HFF-Myc (cell line): ENCODE measurements at places on chromosomes 2 and 18.

DNA sequence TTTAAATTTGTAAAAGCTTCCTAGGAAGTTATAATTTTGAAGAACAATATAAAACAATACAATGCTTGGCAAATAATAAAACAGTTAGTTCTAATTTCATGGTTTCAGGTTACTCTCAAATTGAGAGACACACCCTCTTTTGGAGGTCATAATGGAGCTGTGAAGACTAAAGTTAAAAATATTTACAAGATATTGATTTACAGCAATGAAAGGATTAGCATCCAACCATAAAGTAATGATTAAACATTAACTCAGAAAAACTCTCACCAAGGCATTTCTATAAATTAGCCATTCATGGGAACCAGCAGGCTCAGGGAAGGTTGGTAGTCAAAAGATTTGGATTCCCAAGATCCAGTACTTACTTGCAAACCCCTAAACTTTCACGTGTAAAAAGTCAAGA, 6.4 kb downstream of the DPP4 start:
- no peak for DNase-seq

DNA sequence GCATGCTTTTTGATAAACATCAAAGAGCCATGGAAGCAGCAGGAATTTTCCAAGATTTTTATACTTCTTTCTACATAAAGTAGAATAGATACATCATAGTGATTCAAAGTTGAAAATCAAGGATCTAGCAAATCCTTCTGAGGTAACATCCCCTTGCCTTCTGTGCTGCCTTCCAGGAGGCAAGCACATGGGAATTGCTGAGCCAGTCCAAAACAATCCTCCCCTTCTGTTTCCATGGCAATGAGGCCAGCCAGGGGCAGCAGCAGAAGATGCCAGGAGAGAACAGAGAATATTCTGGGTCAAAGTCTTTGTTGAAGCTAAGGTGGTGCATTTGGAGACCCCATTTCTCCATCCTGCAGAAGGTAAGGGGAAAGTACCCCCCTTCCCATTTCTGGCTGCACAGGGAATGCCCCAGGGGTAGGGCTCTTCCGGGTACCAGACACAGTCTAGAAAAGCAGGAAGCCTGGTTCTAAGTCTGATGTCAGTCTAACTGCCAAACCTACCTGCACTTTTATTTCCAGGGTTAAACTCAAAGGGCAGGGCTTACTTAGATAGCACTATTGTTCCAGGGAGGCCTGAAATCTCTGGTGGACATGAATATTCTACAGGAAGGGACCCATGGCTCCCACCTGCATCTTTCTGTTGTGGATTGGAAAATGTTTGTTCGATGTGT, 22.1 kb downstream of the CENPA start:
- peak; percentile 16 for DNase-seq

DNA sequence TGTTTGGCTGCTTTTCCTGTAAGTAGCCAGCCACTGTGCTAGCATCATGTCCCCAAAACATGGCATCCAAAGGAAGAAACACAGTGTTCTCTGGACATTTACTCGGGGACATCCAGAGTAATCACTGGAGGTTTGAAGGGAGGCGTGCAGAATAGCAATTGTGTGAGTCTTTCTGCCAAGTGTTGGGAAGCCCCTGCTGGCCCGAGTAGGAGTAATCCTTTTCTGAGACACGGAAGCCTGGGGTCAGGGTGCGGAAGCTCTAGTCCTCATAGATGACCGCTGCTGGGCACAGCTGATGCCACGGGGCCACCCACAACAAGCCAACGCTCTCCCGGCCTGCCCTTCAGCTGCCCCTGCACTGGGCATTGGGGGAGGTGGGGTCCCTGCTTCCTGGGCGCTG, 24.8 kb upstream of the HDAC4 start:
- DNase-seq = no peak

DNA sequence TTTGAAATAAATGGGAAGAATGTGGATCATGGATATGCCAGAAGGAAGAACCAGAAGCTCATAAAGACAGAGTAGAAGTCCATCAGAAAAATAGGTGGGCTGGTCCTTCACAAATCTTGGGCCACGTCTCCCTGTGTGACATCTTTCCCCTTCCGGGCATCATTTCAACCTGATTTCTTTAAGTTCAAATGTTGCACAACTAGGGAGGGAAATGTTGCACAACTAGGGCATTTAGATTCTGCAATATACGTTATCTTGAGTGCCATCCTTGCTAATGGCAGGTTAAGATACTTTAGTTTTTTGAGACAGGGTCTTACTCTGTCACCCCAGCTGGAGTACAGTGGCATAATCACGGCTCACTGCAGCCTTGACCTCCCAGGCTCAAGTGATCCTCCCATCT, 129.6 kb downstream of the CERS6 start:
- no peak for DNase-seq

GRCh38 chr2:12733846-12734245, 17.1 kb downstream of the TRIB2 start:
- DNase-seq = no peak

DNA sequence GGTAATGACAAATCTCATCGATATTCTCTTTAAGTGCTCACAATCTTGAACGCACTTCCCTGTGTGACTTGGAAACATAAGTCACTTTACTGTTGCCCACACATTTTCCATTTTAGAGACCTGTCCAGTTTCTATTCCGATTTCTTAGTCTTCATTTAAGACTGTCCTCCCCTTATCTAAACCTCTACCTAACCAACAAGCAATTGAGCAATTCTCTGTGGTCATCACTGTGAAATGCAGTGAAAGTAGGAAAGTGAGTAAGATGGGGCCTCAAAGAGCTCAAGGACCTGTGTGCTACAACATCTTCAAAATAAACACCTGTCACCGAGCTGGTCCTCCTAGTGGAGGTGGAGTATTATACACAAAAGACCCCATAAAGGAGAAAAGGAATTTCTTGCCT, 184.4 kb downstream of the CNTNAP5 start:
- DNase-seq = no peak

DNA sequence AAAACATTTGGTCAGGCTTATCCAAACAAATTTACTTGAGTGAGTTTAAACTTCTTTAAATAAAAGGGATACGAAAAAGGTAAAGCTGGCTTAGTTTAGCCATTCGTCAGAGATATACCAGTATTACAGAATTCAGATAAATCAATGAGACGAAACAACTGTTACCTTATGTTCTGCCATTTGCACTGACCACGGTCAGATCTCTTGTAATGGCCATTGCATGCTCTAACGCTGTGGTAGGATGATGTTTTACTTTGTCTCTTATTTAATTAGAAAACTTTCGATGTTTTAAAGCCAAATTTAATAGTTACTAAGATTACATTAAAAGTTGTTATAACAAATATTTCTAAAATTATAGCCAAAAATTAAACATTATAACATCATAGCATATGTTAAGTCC, 1.5 kb downstream of the C18orf54 start:
- no peak for DNase-seq
